ENCODE measurements at places on chromosomes 2 and 18.
A peak's percentile ranks its signal among the peaks of the same experiment; 100 is the strongest.

- DNase-seq: no peak
Measured at GRCh38 chr2:224885836-224886547, 156.3 kb downstream of the DOCK10 start.

DNA sequence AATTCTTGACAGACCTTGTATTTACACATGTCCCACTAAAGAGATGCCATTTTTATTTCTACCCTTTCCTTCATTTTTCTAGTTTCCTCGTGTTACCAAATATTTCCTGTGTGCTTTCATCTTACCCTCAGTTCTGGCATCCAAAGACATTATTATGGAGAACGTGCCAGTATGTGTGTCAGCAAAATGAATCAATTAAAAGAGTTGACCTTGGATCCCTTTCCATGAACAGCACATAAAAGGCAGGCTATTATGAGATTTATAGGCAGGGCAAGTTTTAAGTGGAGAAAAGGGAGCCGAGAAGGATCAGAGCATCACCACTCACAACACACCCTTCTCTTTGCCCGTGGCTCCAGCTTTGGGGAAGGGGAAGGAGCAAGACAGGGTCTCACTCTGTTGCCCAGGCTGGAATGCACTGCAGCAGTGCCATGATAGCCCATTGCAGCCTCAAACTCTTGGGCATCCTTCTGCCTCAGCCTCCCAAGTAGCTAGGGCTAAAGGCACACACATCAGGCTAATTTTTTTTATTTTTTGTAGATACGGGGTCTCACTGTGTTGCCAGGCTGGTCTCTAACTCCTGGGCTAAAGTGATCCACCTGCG lies 149.9 kb downstream of the GFPT1 start:
- no peak for DNase-seq

GRCh38 chr2:132953771-132954170 lies 283.8 kb upstream of the LYPD1 start:
- DNase-seq: no peak

DNA sequence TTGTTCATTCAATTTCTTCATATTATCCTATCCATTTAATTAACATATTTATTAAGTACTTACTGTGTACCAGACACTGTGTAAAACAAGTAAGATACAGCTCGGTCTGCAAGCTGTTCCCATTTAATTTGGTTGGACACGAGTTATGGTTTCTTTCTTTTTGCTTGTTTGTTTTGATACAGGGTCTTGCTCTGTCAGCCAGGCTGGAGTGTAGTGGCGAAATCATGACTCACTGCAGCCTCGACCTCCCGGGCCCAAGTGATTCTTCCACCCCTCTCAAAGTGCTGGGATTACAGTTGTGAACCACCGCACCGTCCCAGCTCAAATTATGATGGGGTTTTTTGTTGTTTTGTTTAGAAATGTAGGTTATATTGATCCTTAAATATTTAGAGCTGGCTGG lies 9.0 kb downstream of the CYBRD1 start:
- DNase-seq: no peak

- no peak for DNase-seq
Measured at GRCh38 chr2:84290537-84290936, 168.5 kb downstream of the SUCLG1 start.

DNA sequence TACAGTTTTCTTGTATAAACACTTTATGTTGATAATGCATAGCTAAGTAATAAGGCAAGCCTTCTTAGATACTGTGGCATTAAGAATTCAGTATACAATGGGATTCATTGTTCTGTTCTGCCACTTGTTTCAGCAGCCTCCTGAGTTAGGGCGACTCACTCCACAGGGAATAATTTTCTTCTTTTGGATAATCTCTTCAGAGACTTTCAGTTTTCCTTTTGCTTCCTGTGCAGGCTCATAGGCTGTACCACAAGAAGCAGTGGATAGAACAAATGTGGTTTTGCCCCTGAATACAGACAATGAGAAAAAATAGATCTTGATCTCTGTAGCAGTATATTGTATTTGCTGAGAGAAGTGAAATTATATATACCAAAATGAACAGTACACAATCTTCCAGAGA lies 298.0 kb downstream of the ZNF407 start:
- DNase-seq: no peak

GRCh38 chr2:229675569-229675968 lies 38.8 kb downstream of the DNER start:
- no peak for DNase-seq

DNA sequence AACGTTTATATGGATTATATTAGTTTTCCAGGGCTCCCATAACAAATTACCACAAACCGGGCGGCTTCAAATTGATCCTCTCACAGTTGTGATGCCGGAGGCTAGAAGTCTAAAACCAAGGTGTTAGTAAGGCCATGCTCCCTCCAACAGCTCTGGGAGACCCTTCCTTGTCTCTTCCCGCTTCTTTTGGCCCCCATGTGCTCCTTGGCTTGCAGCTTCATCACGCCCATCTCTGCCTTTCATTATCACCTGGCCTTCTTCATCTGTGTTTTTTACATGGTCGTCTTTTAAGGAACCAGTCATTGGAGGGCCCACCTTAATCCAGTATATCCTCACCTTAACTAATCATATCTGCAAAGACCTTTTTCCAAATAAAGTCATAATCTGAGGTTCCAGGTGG lies 13.9 kb downstream of the MAPRE2 start:
- DNase-seq: no peak

DNA sequence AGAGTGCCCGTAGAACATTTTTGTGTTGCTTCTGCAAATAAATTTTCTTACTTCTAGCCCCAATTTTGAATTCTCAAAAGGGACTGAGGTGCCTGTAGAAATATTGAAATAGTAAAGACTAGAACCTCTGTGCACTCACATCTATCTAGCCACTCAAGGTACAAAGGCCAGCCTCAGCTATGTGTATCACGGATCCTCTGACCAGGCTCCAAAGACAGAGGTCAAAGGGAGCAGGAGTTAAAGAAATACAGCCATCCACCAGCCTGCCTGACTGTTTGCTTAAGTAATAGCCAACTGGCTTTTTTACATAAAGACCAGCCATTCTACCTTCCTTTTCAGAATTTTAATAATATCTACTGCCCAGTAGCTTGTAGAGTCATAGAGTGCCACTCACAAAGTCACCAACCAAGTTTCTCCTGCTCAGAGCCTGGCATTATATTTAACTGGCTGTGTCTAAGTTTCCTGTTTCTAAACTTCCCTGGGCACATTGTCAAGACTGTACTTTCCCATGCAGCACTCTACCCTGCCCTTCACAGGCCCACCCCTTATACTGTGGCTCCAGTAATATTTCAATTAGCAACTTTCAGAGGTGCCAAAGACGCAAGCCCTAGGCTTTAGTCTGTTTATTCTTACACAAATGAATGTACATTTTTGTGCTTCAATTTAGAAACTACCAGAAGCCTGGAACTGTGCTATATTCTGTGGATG lies 338.3 kb upstream of the NT5C1B start:
- no peak for DNase-seq

DNA sequence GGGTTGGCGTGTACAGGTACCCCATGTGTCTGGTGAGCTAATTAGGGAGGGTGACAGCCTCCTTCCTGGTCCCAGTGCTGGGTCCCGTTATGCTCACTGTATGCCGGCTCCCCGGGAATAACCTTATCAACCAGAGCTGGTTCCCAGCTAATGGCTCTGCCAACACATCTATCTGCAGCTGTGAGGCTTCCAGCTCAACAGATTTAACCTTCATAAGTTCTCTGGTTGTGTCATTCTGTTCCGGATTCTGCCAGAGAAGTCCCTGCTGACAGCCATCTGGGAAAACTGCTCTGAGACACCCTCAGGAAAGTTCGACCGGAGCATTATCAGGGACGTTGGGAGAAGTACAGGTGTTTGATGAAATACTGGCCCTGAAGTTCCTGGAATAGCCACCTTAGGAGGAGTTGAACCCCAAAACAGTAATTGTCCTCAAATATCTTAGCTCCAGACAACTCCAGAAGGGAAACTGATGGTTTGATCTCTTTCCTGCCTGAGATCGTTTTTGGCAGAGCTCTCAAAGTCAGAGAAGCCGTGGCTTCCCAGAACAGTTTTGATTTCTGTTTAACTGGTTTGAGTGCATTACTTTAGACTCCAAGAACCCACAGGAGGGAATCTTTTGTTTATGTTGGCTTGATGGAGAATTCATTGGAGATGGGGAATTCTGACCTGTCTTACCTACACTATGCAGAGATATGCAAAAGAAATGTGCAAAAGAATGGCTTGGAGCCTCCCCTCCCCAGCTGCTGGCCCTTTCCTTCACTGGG lies 39.4 kb upstream of the TXNDC2 start:
- DNase-seq: no peak

DNA sequence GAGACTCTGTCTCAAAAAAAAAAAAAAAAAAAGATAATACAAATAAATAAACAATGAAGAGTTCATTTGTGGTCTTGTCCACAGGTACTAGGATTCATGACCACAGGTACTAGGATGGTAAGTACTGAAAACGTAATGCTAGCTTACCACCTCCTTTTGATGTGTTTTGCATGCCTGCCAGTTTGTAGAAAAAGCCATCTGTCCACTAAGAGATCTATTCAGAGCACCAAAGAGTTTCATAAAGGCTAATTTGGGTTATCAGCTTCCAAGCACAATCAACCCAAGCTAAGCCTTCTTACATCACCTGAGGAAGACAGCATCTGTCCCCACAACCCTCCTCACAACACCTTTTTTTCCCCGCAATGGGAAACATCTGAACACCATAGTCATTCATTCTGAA lies 477.2 kb downstream of the ZEB2 start:
- DNase-seq: no peak

GRCh38 chr2:164205347-164205746 lies 415.9 kb downstream of the GRB14 start:
- DNase-seq: no peak

DNA sequence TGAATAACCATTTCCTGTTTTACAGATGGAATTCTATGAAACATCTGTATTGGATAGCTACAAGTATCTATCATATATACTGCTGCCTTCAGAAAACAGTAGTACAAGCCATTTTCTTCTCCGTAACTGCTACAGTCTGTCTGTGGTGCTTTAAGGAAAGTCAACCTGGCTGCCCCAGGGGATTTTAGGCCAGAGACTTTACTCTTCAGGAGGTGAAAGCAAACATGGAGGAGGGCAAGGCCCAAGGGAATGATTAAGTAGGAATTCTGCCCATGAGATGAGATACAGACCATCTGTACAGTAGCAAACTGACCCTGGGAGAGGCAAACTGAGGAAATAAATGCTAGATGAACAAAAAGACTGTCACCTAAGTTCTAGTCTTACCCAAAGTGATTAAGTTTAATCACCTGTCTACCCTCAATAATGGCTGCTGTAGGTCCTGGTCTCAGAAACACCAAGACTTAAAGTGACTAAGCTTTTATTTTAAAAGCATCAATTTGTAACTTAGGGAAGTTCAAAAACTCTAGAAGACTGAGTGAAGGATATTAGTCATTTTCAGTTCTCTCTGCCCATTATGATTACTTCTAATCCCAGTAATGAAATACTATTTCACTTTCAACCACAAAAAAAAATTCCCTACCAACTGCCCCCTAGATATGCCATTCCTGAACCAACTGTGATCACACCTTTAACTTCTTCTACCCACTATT lies 14.8 kb downstream of the MBD2 start:
- DNase-seq: no peak

- DNase-seq: no peak
Measured at GRCh38 chr2:238820916-238821315, 27.0 kb upstream of the TWIST2 start.

DNA sequence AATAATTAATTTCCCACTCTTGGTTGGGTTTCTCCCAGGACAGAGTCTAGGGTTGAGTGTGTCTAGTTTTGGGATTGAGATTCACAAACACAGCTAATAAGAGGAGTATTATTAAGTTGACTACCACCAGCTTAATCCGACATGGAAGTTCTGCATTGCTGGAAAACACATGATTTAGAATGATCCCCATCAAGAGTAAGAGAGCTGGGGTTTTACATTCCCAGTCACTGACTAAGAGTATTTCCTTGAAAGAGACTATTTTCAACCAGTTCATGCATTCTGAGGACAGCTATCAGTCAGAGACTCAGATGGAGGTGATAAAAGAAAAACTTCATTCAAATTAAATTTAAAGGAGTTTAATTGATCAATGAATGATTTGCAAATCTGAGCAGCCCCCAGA lies 334.6 kb upstream of the LRATD1 start:
- no peak for DNase-seq

DNA sequence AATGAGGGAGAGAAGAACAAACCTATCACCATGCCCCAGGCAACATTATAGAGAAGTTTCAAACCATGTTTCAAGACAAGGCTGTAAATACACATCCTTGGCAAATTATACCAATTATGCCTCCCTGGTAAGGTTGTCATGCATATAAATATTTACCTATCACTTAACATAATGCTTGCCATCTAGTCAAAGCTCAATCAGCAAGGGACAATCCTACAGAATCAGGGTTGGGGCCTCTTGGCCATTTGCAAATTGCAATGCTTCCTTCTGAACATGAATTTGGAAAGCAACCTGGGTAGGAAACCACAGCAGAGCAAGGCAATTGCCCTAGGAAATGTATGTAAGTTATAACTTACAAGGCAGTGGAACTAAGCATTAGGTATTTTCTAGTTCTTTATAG lies 907.2 kb upstream of the CDH2 start:
- no peak for DNase-seq

GRCh38 chr2:173588931-173589369 lies 234.3 kb downstream of the CDCA7 start:
- DNase-seq: no peak

GRCh38 chr18:63539904-63540510 lies 2.2 kb upstream of the SERPINB12 start:
- DNase-seq: no peak

GRCh38 chr2:184945326-184945725 lies 347.0 kb downstream of the ZNF804A start:
- DNase-seq: no peak

- DNase-seq: no peak
Measured at GRCh38 chr2:21104030-21104660, 19.6 kb upstream of the TDRD15 start.

- no peak for DNase-seq
Measured at GRCh38 chr2:74528600-74529356, 728 bp downstream of the AUP1 start.

DNA sequence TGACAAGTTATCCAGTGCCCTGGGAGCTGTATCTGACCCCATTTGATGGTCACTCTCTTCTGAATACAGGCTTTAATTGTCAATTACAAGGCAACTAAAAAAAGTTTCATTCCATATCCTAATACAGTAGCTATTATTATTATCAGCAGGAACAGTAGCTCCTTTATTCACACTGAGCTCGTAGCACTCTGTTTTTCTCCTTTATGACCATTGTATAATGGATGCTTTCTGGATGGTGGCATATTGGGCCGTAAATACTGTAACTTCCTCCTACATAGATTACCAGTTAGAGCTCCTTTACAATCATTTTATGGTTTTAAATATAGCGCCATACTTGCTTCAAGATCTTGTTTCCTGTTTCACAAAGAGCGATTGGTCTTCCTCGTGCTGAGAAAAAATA lies 1040.3 kb downstream of the TSN start:
- DNase-seq: no peak

- no peak for DNase-seq
Measured at GRCh38 chr2:40470822-40471813, 19.2 kb upstream of the SLC8A1 start.

GRCh38 chr18:48790869-48791635 lies 159.7 kb downstream of the SMAD7 start:
- DNase-seq: peak; percentile 5

All from WTC11 (cell line).